Stimulated activated CD8-positive, alpha-beta memory T cell treated with anti-CD3 and anti-CD28 coated beads, Interleukin-15, amount 100 ng/mL, for 1 hour (primary cell): ENCODE measurements at places on chromosomes 5 and 9.

GRCh38 chr9:86794391-86795046 is 152.8 kb downstream of the GAS1 start:
- no peak for DNase-seq

- DNase-seq, result no peak
These were observed 10.4 kb upstream of the ANKRD33B start for GRCh38 chr5:10553476-10553875.

DNA sequence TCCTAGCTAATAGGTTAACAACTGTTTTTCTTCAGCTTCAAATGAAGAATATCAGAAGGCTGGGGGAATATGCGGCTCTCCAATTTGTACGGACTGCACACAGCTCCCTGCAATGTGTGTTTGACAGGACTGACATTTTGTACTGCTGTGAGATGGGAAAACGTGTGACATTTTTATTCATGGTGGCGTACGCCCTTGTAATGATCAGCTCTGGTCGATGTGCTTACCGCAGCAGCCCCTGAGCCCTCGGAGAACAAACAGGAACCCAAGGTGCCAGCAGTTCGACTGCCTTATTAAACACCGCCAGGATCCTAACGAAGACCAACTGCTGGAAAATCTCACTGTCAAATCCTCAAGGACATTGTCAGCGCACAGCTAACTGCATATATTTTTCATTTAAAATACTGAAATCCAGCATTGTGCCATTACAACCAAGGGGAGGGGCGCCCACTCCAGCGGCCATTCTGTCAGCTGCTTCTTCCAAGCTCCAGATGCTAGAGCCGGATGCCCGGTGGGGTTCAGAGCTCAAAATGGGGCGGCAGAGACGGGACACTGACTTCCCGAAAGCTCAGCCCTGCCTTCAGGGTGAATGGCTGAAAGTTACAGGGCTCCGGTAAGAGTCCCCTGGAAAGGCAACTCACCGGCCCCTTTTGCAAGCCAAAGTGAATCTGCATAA is 66.8 kb downstream of the CRB2 start:
- no peak for DNase-seq

DNA sequence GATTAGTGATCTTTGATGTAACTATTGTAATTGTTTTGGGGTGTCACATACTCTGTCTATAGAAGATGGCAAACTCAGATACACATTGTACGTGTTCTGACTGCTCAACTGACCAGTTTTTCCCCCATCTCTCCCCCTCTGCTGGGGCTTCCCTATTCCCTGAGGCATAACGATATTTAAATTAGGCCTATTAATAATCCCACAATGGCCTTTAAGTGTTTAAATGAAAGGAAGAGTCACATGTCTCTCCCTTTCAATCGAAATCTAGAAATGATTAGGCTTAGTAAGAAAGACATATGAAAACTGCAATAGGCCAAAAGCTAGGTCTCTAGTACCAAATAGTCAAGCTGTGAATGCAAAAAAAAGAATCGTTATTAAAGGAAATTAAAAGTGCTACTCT is 265.6 kb downstream of the TMEM232 start:
- DNase-seq, result no peak

DNA sequence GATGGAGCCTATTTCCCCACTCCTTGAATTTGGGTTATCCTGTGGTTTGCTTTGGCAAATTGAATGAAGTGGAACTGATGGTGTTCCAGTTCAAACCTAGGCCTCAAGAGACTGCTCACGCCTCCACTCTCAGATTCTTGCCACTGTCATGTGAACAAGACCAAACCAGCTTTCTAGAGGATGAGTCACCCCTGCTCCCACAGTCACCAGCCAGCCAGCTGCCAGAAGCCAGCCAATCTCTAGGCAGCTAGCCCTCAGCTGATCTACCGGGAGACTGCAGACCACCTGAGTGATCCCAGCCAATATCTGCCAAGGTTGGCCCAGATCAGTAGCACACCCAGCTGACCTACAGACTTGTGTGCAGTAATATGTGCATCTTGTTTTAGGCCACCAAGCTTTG is 300.6 kb downstream of the TMEM38B start:
- DNase-seq, result no peak

GRCh38 chr5:22709743-22710142 is 143.4 kb downstream of the CDH12 start:
- no peak for DNase-seq

DNA sequence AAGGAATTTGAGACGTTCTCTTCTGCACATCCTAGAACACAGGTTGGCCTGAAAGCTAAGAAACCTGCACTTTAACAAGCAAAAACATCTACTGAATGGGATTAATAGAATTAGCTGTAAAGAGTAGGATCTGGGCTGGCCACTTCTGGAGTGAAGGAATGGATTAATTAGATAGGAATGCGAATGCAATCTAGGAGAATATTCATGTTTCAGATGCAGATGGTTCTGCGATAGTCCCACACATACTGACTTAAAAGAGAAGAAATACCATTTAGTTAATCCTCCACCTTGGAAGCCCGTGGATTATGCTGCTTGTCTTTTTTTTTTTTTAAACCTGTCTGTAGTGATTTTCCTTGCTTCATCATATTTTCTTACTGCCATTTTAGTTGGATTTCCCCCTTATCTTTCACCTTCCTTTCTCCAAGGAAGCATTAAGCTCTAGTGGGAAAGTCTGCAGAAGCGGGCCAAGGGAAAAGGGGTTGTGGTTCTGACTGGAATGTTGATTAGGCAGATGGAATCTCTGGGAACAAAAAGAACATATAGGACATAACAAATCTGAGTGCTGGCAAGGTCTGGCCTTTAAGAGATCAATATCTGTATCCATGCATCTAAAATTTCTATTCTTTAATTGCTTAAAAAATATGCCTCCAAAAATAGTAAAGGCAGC is 152.4 kb downstream of the ALDH1A1 start:
- no peak for DNase-seq

DNA sequence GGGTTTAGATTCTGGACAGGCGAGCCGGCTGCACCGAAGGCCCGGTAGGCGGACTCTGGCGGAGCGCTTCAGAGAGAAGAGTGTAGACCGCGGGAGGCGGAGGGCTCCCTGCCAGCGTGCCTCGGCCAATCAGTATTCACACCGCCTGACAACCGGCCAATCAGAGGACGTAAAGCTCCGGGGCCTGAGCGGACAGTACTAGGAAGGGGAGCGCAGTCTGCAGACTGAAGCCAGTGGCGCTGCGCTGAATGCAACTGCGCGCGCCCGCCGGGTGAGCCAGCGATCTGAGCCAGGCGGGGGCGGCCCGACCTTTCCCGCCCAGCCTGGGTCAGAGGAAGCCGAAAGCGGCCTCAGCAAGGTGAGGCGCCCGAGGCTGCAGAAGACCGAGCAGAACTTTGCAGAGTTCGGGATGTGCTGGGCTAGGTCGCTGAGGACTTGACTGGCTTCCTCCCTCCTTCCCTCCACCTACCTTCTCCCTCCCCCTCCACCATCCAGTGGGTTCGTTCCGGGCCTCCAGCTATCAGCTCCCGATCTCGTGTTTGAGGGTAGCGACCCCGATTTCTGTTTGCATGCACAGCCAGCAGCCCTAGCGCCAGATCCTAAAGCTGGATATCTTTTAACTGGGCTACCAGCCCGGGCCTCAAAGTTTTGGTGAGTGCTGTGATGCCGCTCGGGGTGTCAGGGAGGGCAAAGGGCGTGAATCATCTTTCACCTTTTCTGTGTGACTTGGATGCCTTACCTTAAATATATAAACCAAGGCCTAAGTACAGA is at the start of gene DMRT2:
DMRT2 (plus strand) TSS at position 233 of the 771 bp plus-strand sequence. CDS start 1,257 bp downstream, outside the sequence.
- no peak for DNase-seq

GRCh38 chr5:87588316-87588715 is 175.6 kb upstream of the CCNH start:
- DNase-seq, result no peak

DNA sequence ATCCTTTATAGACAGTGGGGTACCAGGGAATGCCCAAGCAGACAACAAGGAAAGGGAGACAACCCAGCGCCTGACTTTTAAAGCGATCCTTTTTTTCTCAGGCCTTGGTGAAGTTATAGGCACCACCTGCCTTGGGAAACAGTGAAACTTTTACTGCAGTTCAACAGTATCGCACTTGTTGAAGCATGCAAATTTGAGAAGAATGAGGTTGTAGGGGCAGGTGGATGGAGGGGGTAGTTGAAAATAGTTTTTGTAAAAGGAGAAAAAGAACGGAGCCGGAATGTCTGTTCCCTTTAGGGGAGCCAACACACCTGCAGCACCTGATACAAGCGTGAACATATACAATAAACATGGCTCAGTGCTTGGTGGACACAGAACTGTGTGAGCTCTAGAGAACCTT is 190.2 kb upstream of the NR3C1 start:
- DNase-seq, result no peak

DNA sequence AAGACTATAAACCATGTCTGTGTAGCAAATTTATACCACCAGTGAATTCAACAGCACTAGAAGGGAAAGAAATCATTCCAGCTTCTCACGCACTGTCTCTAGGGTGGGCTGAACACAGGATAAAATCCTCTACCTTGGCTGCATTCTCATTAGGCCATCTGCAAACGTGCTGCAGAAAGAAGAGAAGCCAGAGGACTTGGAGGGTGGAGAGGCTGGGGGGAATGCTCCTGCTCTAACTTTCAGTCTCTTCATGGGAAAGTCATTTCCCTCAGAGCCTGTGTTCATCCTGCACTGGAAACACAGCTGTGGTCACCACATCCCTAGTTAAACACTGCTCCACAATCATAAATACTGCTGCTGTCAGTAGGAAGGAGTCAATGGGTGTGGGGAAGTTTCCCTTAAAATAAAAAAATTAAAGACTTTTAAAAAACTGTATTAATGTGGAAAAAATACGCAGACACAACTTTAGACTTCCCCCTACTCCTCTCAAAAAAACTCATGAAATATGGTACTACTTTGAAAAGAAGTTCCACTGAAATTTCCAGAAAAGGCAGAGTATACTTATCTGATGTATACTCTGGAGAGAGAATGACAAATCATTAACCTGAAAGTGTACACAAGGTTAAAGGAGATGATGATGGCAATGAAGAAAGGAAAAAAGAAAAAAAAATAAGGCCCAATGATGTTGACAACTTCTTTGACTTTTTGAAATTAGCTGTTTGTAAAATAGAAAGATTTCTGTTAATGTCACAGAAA is 46.8 kb downstream of the LHFPL2 start:
- DNase-seq, result no peak

- no peak for DNase-seq
These were observed 259.9 kb downstream of the GADD45G start for GRCh38 chr9:89864731-89865130.

- no peak for DNase-seq
These were observed 14.2 kb downstream of the PRRT1B start for GRCh38 chr9:131559421-131560000.
